Upper lobe of left lung (tissue), 6 donors: ENCODE measurements at places on chromosomes 1 and 21.
A peak's percentile ranks its signal among the peaks of the same experiment; 100 is the strongest.

DNA sequence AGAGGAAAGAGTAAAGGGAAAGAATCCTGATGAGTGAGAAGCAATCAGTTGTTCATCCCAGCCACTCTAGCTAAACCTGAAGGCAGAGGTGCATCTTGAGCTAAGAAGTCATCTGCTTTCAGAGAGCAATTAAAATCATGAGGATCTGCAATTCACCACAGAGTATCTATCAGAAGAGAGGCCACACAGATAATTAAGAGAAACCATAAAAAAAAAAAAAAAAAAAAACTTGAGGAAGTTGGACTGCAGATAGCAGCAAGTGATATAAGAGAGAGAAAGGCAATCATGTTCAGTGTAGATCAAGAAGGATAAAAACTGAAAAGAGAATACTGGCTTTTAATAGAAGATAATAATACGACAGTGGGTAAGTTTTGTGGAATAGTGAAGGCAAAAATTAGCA, 17.7 kb downstream of the FOXJ3 start:
- H3K4me1 ChIP-seq: peaks cover 70% of the 10 kb centered on the region
- H3K4me3 ChIP-seq: no peak overlapping the region
- no peak for DNase-seq
- no peaks in the 10 kb centered on the region for H3K36me3 ChIP-seq
- no peaks in the 10 kb centered on the region for H3K27me3 ChIP-seq
- no peak overlapping the region for H3K27ac ChIP-seq

- peak; percentile 52 for DNase-seq
- no peaks in the 10 kb centered on the region for H3K4me1 ChIP-seq
- H3K27me3 ChIP-seq: no peaks in the 10 kb centered on the region
- no peak overlapping the region for H3K4me3 ChIP-seq
Measured at GRCh38 chr1:17829579-17829978, 74.4 kb downstream of the ACTL8 start.

DNA sequence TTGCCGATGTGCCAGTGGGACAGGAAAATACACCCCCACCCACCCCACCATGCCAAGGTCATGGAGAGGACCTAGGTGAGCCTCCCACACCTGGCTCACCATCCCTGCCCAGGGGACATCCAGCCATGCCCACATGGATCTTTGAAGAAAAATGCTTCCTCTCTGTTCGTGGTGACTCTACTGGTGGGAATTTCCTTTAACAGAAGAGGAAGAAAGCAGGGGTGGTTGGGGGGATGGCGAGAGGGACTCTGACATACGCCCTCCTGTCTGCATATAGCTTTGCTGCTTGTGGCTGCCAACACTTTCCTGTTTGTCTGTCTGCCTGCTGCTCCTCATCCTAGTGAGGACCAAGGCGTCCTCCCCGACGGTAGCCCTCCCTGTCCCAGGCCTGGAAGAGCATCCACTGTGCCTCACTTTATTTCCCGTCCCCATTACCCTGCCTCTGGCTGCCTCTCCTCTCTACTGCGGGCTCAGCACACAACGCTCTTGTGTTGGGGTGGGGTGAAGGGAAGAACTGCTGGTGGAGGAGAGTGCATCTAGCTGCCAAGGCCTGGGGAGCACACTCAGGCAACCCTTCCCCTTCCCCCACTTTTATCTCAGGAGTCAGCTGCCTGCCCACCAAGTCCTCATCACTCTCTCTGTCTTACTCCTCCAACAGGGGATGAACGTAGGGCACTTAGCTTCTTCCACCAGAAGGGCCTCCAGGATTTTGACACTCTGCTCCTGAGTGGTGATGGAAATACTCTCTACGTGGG, 2.5 kb downstream of the SEMA4A start:
- H3K4me3 ChIP-seq: peak overlapping the region; percentile 9
- no peaks in the 10 kb centered on the region for H3K27me3 ChIP-seq
- DNase-seq: no peak
- no peaks in the 10 kb centered on the region for H3K4me1 ChIP-seq

GRCh38 chr1:21537511-21537931, 28.3 kb downstream of the ALPL start:
- no peak for DNase-seq
- H3K4me3 ChIP-seq: no peak overlapping the region
- H3K36me3 ChIP-seq: no peaks in the 10 kb centered on the region
- no peak overlapping the region for H3K27ac ChIP-seq
- H3K27me3 ChIP-seq: no peaks in the 10 kb centered on the region

DNA sequence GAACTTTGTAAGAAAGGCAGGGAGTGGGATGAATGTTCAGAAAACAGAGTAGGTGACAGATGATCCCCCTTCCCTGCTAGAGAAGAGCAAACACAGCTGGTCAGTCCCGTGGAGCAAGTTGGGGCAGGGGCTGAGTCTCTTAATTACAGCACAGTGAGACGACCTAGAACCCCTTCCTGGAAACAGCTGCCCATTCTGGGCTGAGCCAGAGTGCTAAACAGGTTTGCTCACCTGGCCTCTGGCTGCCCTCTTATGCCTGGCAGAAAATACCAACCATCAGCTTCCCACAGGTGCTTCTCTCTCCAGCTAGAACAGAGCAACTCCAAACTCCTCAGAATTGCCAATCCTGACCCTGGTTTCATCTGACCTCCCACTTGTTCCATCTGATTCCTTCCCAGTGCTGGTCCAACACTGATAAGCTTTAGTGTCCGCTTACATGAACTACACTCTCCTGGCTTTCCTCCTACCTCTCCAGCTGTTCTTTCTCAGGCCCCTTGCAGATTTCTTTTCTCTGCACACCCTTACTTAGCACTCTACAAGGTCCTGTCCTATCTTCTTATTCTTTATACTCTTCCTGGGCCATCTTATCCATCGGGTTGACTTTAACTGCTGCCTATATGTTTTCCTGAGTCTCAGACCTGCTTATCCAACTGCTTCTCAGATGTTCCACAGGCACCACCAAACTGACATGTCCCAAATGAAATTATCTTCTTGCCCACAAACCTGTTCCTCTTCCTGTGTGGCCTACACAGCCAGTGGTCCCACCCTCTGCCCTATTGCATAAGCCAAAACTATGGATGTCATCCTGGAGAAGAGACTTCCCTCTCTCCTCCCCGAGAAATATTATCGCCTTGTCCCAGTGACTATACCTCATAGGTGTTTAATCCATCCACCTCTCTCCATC, 22.6 kb upstream of the COL9A2 start:
- no peaks in the 10 kb centered on the region for H3K36me3 ChIP-seq
- no peaks in the 10 kb centered on the region for H3K27me3 ChIP-seq
- DNase-seq: no peak
- H3K4me1 ChIP-seq: peaks cover 5% of the 10 kb centered on the region
- peak overlapping the region; percentile 85 for H3K27ac ChIP-seq
- H3K4me3 ChIP-seq: no peak overlapping the region

DNA sequence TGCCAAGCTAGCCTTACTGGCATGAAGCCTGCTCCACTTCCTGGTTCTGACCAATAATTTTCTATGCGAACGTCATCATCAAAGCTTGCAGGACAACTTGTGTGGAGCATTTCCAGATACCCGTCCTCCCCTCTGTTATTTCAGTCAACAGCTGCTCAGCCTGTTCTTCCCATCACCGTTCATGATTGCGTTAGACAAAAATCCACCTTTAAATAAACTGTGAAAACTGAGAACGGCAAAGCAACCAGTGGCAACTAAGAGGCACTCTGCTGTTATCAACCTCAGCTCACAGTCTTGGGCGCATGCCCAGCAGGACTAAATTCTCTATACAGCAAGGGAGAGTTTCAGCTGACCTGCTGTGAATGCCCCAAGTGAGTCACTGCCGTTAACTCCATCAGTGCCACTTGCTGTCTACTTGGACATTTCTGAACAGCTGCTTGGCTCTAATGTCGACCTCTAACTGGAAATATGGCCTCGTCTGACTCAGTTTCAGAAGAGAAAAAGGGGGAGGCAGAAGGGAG, 207.4 kb upstream of the RUNX1 start:
- peaks cover 14% of the 10 kb centered on the region for H3K4me1 ChIP-seq
- H3K27ac ChIP-seq: peak overlapping the region; percentile 52
- H3K36me3 ChIP-seq: no peaks in the 10 kb centered on the region
- no peak overlapping the region for H3K4me3 ChIP-seq

GRCh38 chr1:87796471-87796901, 467.8 kb downstream of the LMO4 start:
- no peak overlapping the region for H3K4me3 ChIP-seq
- H3K36me3 ChIP-seq: no peaks in the 10 kb centered on the region
- no peak overlapping the region for H3K27ac ChIP-seq
- H3K4me1 ChIP-seq: no peaks in the 10 kb centered on the region
- H3K27me3 ChIP-seq: no peaks in the 10 kb centered on the region

DNA sequence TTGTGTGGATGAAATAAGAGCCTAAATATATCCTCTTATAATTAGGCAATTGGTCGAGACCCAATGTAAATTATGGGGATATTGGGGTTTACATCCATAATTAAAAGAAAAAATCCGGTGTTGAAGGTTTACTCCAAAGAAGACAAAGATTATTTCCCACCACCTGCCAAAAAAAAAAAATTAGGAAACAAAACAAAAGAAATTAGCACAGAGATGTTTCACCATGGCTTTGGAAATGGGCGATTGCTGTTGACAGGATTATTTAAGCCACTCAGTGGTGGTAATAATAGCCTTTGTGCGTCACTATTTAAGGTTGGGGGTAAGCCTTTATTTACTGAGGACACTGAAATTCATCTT, 585 bp upstream of the GLRX2 start:
- H3K27ac ChIP-seq: peak overlapping the region; percentile 91
- H3K27me3 ChIP-seq: no peaks in the 10 kb centered on the region
- no peak for DNase-seq
- H3K4me1 ChIP-seq: peaks cover 17% of the 10 kb centered on the region
- peak overlapping the region; percentile 71 for H3K4me3 ChIP-seq

- H3K4me1 ChIP-seq: peaks cover 16% of the 10 kb centered on the region
- no peaks in the 10 kb centered on the region for H3K36me3 ChIP-seq
- no peak overlapping the region for H3K27ac ChIP-seq
- no peak for DNase-seq
- H3K4me3 ChIP-seq: no peak overlapping the region
- peaks cover 6% of the 10 kb centered on the region for H3K27me3 ChIP-seq
Measured at GRCh38 chr1:156438278-156438987, 62.1 kb downstream of the MEF2D start.

DNA sequence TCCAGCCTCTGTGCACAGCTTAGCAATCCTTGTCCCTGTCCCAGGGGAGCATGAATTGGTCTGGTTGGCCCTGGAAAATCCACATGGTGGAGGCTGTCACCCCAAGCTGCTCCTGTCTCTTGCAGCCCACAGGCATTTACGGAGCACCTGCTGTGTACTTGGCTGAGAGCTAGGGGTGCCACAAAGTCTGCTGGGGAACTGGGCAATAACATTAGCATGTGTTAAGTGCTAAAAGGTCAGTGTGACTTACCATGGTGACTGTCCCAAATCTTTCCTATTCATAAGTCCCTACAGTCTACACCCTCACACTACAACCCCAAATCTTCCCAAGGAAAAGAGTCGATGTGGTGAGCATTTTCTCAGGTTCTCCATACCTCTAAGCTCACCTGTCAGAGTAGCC, 53.6 kb upstream of the ARTN start:
- H3K4me1 ChIP-seq: no peaks in the 10 kb centered on the region
- no peaks in the 10 kb centered on the region for H3K27me3 ChIP-seq
- no peaks in the 10 kb centered on the region for H3K36me3 ChIP-seq
- DNase-seq: no peak
